IMR-90 (cell line): ENCODE measurements at places on chromosomes 6 and 20. TPM values are rescaled to one million over a fixed set of nuclear protein-coding genes. Genes with fewer than 3 reads are reported as not detected.

MEP1A gene
- not detected in 2 replicates for total RNA-seq

GSTA3 gene
- not detected in 2 replicates for total RNA-seq

BTN1A1 gene
- not detected in 2 replicates for total RNA-seq

TRAPPC3L gene
- under 0.01 TPM in 1 of 2 replicates, not detected in the other for total RNA-seq

ADGB gene
- total RNA-seq, result not detected in 2 replicates

BMP6 gene
- 0.18 and 0.28 TPM in 2 replicates for total RNA-seq

VARS2 gene
- 6.9 and 7.2 TPM in 2 replicates for total RNA-seq

BEND6 gene
- total RNA-seq, result 9.7 and 10.6 TPM in 2 replicates

JPH2 gene
- total RNA-seq, result 0.54 and 0.83 TPM in 2 replicates

POU5F1 gene
- total RNA-seq, result not detected in 2 replicates

FNDC11 gene
- total RNA-seq, result 0.28 and 0.36 TPM in 2 replicates

DNAH8 gene
- under 0.01 TPM in 1 of 2 replicates, not detected in the other for total RNA-seq

CPNE5 gene
- not detected in 2 replicates for total RNA-seq

CNBD2 gene
- 0.56 and 0.90 TPM in 2 replicates for total RNA-seq

SALL4 gene
- total RNA-seq, result not detected in 2 replicates

MAP3K4 gene
- 20.4 and 23.1 TPM in 2 replicates for total RNA-seq

NKX2-2 gene
- not detected in 2 replicates for total RNA-seq

LY6G6C gene
- total RNA-seq, result not detected in 2 replicates

PXT1 gene
- total RNA-seq, result not detected in 2 replicates

RPS6KA2 gene
- total RNA-seq, result 22.2 and 26.9 TPM in 2 replicates

HTR1E gene
- total RNA-seq, result not detected in 2 replicates

DDX43 gene
- total RNA-seq, result under 0.01 TPM in 1 of 2 replicates, not detected in the other

SNX5 gene
- 65.4 and 85.0 TPM in 2 replicates for total RNA-seq

SLC52A3 gene
- not detected in 2 replicates for total RNA-seq

BPIFB1 gene
- not detected in 2 replicates for total RNA-seq

SMLR1 gene
- total RNA-seq, result not detected in 2 replicates

FAM135A gene
- total RNA-seq, result 7.9 and 9.7 TPM in 2 replicates

ZSCAN23 gene
- total RNA-seq, result 5.3 and 8.4 TPM in 2 replicates

ERMARD gene
- 15.1 and 17.2 TPM in 2 replicates for total RNA-seq

UTRN gene
- 83.5 and 91.4 TPM in 2 replicates for total RNA-seq

CFAP61 gene
- total RNA-seq, result under 0.01 TPM in 1 of 2 replicates, not detected in the other
